EL (cell line): ENCODE measurements at places on chromosomes 11 and 22.

DNA sequence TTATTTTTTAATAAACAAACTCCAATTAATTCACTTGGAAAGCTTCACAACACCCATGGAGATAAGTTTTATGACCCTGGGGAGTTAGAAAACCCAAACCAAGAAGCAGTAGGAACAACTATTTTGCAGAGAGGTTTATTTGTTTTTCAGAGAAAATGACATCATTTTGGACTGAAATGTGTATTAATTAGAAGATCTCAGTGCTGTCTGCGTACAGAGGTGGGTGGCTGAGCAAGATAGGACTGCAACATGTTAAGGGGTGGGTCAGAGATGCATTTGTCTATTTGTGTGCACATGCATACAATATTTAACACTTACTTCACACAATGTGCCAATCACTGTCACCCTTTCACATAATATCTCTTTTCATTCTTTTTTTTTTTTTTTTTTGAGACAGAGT lies 1.1 kb downstream of the SCGB1A1 start:
- no peak for DNase-seq

- peak; percentile 100 for DNase-seq
Measured at GRCh38 chr22:35629406-35630216, 12.5 kb upstream of the MB start.

- no peak for DNase-seq
Measured at GRCh38 chr22:39956932-39957664, 3.1 kb upstream of the TMA7B start.

DNA sequence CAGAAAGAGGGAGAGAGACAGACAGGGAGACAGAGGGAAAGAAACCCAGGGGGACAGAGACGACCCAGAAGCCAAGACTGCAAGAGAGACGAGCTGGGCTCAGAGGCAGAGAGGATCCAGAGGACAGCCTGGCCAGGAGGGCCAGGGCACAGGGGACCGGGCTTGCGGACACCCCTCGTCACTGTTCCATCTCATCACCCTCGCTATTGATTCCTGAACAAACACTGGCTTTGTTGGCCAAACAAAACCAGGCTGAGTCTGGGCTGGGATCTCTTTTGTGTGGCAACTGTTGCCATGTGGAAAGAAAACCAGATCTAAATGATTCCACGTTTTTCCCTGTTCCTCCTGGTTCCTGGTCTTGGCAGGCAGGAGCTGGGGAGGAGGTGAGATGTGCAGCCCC lies 339.4 kb downstream of the MN1 start:
- no peak for DNase-seq

DNA sequence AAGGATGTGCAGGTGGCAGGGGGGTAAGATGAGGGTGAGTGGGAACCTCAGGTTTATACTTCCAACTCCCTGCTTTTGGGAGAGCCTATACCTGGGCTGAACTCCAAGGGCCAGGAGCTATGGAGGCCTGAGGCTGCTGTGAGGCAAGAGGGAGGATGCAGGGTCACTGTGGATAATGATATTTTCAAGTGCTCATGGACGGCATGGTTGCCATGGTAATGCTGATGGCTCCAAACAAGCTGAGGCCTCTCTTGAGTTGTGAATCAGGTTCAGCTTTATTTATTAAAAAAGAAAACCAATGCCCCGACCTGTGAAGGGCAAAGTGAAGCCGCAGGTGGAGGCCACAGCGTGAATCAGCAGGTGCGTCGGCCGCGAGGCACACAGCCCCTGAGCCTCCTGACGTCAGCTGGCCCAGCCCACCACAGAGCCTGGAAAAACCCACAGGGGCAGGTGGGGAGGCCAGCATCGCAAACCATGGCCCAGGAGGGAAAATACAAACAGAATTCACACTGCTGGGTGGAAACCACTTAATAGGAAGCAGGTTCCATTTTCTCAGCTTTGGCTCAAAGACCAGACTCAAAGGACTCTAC lies 17.4 kb upstream of the CREB3L1 start:
- DNase-seq = no peak

- DNase-seq = no peak
Measured at GRCh38 chr11:74452366-74452765, 15.0 kb downstream of the KCNE3 start.

DNA sequence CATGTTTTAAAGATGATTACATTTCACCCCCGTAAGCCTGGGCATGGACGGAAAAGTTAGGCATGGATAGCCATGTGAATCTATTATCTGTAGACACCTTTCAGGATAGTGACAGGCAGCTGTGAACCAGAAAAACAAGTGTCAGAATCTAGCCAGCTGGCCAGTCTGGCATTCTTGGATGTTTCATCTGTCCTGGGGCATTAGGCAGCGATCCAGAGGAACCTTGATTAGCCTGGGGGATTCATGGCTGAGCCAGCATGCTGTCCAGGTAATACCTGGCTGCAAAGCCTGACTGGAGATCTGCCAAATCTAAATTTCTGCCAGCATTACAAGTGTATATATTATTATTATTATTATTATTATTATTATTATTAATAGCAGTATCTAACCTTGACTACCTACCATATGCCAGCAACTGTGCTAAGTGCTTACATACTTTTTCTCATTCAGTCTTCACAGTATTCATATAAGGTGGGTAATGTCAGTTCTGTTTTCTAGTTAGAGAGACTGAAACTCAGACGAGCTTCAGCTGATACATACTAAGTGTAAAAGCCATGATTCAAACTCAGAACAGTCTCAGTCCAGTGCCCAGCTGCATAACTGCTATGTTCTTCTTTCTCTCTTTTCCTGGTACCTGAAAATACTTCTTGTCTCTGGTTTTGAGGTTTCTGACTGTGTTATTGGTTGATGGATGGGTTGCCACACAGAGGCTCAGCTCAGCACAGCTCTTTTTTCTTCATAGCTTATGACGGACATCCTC lies 12.8 kb downstream of the BMAL1 start:
- no peak for DNase-seq

DNA sequence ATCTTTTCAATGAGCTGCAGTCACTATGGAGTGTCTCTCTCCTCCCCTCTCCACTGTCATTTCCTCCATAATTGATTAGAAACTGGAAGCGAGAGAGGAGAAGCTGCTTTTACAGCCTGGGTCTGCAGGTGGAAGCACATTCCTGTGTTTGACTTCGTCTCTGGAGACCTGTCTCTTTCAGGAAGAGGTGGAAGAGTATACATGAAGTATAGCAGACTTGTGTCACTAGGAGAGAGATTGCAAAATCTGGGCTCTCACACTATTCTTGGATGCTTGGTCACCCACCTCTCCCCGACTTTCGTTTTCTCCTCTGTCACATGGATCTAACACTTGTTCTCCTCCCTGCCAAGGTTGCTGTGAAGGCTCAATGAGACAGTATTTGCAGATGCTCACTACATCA lies 323.3 kb downstream of the NTM start:
- no peak for DNase-seq

DNA sequence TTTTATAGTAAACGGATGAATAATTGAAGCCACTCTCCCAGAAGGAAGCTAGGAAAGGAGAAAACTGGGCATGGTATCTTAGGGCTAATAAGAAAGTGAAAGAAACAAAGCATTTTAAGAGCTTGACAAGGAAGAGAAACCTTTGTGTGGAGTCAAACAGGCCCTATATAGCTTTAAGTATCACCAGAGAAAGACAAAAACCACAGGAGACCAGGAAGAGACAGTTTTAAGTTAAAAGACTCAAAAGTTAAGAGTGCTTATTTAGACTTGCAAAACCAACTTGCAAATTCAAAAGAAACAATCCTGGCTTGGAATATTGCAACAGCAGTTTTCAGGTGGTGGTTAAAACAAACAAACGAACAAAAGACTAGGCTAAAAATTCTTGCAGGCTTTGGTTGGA lies 3.4 kb downstream of the PAK1 start:
- no peak for DNase-seq

GRCh38 chr11:56846631-56847576 lies 98.4 kb upstream of the OR9G4 start:
- no peak for DNase-seq

- DNase-seq = no peak
Measured at GRCh38 chr22:20388200-20388599, 5.8 kb upstream of the ZNF74 start.
